ENCODE measurements at places on chromosomes 2 and 18.

DNA sequence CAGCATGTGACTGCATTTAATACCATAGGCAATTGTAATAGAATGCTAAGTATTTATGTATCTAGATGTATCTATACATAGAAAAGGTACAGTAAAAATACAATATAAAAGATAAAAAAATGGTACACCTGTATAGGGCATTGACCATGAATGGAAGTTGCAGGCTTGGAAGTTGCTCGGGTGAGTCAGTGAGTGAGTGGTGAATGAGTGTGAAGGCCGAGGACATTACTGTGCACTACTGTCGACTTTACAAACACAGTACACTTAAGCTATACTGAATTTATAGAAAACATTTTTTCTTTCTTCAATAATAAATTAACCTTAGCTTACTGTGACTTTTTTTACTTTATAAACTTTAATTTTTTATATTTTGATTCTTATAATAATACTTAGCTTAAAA is 8.9 kb downstream of the DIS3L2 start:
- no peak for DNase-seq

DNA sequence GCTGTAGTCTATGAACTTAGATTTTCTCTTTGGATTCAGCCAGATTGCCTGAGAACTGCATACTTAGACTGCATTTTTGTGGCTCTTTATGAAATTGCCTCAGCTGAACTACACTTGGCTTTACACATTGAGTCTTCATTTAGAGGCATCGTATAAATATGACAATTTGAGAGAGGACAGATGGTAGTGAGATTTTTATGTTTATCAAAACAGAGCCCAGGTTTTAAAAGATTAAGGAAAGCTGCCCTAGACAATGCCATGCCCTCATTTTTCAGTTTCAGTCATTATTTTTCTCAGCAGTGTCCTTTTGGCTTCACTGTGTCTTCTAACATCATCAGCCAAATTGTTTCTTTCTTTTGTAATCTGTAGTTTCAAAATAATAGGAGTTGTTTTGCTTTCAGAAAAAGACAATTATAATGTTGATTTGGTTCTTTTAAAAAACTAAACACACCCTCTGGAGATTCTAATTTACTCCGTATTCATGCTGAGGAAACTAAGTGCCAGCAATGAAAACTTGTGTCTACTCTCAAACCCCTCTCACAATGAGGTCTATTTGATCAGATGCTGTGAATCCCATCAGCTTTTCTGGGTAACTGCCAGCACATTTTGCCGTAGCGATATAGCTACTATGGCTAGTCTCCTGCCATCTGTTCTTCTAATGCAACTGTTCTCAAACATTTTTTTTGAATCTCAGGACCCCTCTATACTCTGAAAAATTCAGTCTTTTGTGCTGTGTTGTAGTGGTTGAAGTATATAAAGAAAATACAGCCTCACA is 46.2 kb downstream of the TWSG1 start:
- no peak for DNase-seq

DNA sequence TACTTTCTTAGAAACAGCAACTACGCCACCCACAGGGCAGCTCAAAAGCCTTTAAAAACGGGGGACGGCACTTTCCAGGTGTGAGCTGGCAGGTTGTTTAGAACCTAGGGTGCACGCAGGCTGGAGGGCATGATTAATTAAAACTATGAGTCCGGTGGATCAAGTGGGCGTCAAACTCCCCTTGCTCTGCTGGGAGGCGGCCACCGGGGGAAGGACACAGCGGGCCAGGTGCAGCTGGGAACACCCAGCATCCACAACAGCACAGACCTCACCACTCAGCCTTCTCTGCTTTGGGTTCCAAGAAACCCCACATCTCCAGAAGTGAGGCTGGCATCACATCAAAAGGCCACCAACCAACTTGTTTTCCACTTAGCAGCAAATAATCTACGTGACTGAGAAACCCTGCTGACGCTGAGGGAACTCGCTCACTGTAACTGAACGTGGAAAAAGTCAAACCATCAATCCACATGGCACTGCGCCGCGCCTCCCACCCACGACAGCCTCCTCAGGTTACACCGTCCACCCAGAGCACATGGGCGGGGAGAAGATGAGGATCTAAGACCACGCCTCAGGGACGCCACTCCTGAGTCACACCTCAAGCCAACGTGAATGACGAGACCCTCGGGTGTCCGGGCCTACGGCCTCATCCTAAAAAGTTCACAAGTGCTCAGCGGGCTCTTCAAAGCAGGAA is 118.2 kb downstream of the ZNF516 start:
- DNase-seq: no peak

DNA sequence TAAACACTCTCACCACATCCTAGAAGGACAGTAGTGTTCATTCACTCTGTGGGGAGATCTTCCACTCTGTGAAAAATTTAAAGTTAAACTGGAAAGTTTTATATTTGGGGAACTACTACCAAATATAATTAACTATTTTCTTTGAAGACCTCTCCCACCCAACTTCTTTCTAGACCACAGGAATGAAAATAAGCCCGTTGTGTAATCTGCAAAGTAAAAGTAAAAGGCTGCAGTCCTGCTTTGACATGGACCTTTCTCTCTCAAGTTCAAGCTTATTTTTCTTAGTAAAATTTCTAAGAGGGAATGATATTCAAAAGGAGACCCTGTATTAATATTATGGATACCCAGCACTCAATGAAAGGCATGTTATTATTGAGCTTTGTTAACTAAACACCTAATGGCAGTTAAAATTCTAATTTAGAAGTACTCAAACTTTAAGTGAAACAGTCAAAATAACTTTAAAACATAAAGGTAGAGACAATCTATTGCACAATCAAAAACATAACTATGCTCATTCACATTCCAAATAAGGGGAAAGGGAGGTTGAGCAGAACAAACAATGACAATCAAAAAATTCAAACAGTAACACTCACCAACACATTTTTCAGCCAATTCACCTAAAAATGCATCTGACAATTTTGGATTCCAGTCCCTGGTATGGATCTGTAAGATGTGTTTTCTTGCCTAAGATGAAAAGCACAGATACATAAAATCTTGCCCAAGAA is 98.5 kb downstream of the ATAD2B start:
- DNase-seq: no peak

GRCh38 chr18:40907842-40908241 is 1047.2 kb upstream of the PIK3C3 start:
- no peak for DNase-seq

GRCh38 chr2:237564526-237565131 is 1.7 kb upstream of the PRLH start:
- no peak for DNase-seq

DNA sequence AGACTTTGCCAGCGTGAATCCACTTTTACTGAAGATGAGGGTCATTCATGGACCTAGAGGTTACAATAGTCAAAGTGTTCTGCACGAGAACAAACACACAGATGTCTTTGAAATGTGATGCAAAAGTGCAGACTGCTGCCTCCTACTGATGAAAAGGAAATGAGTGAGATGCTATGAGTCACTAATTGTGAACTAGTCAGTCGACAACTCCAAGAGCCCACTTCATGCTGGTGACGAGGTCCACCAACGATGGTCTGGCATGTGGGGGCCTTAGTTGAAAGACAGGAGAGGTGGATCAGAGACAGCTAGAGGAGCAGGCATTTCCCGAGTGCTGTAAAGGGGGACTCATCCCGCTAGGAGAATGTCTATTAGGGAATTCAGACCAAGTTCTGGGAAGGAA is 17.1 kb upstream of the ZNF236 start:
- DNase-seq: no peak

DNA sequence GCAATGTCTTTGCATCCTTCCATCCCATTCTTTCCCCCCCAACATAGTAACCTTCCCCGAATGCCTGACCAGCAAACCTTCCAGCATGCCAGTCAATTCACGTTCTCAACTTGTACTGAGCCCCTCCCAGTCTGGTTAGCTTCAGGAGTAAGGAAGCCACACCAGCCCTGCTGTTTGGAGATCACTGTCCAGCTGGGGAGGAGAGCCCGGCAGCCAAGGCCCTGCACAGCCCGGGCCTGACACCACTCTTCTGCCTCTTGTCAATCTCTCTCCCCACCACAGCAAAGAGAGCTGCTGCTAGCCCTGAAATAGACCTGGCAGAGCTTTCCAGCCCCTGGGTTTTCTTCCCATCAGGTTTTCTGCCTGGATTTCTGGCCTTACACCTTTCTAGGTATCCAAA is 185.8 kb upstream of the ID2 start:
- no peak for DNase-seq

GRCh38 chr2:176206136-176206535 is 17.7 kb downstream of the HOXD1 start:
- no peak for DNase-seq

DNA sequence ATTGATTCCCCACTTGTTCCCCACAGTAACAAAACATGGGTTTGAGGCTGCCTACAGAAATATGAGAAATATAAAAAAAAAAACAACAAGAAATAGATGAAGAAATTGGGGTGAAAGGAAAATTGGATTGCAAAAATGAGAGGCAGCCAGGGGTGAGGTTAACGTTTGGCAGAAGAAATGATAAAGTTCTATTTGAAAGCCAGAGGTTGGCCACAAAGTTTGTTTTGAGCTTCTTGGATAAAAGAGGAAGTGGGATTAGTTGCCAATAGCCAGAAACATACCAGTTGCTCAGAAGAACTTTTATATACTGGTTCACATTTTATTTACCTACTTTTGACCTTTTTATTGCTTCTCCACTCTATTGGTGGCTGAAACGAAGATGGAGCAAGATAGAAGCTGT is 67.5 kb downstream of the FASTKD2 start:
- no peak for DNase-seq

- DNase-seq: no peak
Measured at GRCh38 chr2:231930593-231931281, 4.5 kb upstream of the NPPC start.

- no peak for DNase-seq
Measured at GRCh38 chr2:159828738-159829137, 30.7 kb upstream of the CD302 start.

DNA sequence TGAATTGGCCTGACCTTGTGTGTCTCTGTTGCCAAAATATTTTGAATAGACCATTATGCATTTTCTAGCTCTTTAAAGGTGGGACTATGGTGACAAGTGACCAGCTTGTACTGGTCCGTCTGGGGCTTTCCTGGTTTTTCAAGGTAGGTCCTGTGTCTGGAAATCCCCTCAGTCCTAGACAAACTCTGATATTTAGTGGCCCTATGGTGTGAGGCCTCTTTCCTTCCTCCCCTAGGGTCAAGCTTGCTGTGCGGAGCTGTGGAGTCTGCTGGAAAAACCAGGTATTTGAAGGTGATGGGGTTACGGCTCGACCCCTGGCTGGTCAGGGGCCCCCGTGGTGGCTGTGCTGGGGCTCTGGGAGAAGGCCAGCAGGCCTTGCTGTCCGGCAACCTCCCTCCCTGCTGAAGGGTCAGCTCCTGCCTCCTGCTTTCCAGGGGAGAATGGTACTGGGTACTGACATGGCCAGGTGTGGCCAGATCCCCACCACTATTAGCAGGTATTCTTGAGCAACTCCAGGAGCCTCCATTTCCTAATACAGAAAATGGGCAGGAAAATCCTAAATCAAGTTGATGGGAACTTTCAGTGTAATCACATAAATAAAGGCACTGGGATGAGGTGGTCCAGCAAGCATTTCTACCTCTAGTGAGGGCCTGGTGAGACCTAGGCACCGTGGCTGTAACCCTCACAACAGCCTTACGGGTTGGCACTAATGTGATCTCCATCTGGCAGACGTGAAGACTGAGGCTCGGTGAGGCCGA is 86.2 kb upstream of the HS6ST1 start:
- no peak for DNase-seq

- no peak for DNase-seq
Measured at GRCh38 chr18:58139459-58140386, 95.7 kb downstream of the NEDD4L start.

DNA sequence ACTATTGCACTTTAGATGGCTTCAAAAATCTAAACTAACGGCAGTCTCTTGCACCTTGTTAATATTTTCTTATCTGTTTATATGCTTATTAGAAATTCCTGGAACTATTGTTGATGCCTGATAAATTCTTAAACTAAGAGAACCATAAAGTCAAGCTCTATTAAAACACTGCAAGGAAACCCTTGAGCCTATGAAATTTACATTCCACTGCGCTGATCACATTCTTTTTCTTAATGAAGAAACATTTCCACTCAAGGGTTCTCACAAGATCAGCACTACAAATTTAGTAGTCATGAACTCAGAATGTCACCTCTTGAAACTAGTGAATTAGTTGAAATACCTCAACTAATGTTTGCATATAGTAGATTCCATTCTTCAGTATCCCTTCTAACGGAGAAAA is 331.8 kb upstream of the SLC8A1 start:
- no peak for DNase-seq

- no peak for DNase-seq
Measured at GRCh38 chr2:36885605-36886004, 80.7 kb downstream of the STRN start.

GRCh38 chr2:105336786-105337121 is 586 bp upstream of the C2orf49 start:
- DNase-seq: no peak

DNA sequence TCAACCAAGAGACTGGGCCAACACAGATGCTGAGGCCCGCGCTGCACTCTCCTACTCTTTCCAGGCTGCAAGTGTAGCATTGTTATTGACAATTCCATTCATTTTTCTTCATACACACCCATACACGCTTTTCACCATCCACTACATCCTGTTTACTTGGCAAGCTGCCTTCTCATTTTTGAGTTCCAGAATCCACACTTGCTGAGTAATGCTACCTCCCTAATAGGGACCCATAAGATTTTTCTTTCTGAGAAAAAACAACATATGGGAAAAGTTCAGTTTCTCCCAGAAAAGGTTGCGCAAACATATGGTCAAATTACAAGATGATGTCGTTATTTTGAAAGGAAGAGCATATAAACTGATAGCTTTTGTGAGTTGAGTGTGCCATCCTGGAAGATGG is 3.3 kb upstream of the NETO1 start:
- no peak for DNase-seq

GRCh38 chr2:80149991-80150390 is 154.6 kb downstream of the LRRTM1 start:
- no peak for DNase-seq

- no peak for DNase-seq
Measured at GRCh38 chr18:63099848-63100629, 219.5 kb downstream of the BCL2 start.

DNA sequence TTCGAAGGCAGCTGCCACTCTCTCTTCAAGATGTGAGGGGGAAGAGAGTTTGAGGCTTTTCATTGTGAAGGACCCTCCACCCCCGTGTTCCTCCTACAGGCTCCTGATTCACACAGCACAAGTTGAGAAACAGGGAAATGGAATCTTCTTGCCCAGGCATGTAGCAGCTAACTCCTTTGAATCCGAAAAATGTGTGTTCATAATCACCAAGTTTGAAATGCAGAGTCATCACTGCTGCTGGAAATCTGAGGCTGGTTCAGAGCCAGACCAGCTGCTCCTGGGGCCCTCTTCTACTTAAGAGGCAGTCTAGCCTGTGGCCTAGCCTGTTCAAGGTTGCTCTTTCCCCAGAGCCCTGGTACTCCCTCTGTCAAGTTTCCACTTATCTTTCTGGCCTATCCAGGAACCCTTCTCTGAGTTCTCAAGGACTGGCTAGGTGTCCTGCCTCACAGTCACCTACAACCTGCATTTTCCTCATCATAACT is 166.4 kb downstream of the TMEM247 start:
- DNase-seq: no peak

- DNase-seq: no peak
Measured at GRCh38 chr2:241052677-241053360, 49.3 kb downstream of the MTERF4 start.

- DNase-seq: no peak
Measured at GRCh38 chr2:28166956-28167355, 225.7 kb upstream of the FOSL2 start.

- no peak for DNase-seq
Measured at GRCh38 chr18:71287268-71287667, 998.4 kb downstream of the SOCS6 start.
